ENCODE measurements at places on chromosomes 12 and 14. TPM values are rescaled to one million over a fixed set of nuclear protein-coding genes. Genes with fewer than 3 reads are reported as not detected.

The MYF5 gene
- total RNA-seq, result not detected

The PMEL gene
- 6.6 TPM for total RNA-seq

The FAM90A1 gene
- total RNA-seq, result 0.16 TPM

The NTN4 gene
- total RNA-seq, result 74.5 TPM

The RTL1 gene
- total RNA-seq, result under 0.01 TPM

The CEP128 gene
- total RNA-seq, result 3.0 TPM

The SIVA1 gene
- 265 TPM for total RNA-seq

The KIAA0586 gene
- total RNA-seq, result 8.9 TPM

The ATP2B1 gene
- total RNA-seq, result 16.4 TPM

The ACSS3 gene
- 9.6 TPM for total RNA-seq

The DAD1 gene
- 470 TPM for total RNA-seq

The SMCO2 gene
- not detected for total RNA-seq

The TTC7B gene
- 39.2 TPM for total RNA-seq

The TXNDC16 gene
- total RNA-seq, result 5.5 TPM

The CD4 gene
- total RNA-seq, result 0.33 TPM

The SNAPC1 gene
- 8.6 TPM for total RNA-seq

The CD9 gene
- total RNA-seq, result 165 TPM

The KRT82 gene
- total RNA-seq, result not detected
